Erythroblast (primary cell): ENCODE measurements at places on chromosomes 4 and X.

- DNase-seq = no peak
These were observed 37.5 kb downstream of the BEX3 start for GRCh38 chrX:103413705-103414387.

DNA sequence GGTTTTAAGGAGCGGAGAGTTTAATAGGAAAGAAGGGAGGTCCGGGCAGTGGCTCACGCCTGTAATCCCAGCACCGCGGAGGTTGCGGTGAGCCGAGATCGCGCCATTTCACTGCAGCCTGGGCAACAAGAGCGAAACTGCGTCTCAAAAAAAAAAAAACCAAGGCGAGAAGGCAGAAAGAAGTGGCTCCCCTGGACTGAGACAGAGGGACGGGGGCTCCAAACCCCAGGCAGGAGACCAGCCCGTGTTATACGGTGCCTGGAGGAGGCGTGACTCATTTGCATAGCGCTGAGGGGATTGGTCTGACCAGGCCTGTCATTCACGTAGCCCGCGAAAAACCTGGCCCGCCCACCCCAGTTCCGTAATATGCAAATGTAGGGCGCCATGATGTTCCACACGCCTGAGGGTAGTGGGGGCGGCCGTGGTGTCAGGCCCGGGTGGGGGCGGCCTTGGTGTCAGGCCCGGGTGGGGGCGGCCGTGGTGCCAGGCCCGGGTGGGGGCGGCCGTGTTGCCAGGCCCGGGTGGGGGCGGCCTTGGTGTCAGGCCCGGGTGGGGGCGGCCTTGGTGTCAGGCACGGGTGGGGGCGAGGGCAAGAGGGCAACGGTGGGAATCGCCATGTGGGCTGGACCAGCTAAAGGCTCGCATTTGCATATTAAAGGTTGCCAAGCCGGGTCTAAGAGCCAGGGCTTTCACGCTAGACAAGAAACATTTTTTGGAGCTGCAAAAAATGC is 2.1 kb downstream of the PLCXD1 start:
- DNase-seq = no peak

- no peak for DNase-seq
These were observed 562.3 kb upstream of the NDST4 start for GRCh38 chr4:115675719-115676118.

DNA sequence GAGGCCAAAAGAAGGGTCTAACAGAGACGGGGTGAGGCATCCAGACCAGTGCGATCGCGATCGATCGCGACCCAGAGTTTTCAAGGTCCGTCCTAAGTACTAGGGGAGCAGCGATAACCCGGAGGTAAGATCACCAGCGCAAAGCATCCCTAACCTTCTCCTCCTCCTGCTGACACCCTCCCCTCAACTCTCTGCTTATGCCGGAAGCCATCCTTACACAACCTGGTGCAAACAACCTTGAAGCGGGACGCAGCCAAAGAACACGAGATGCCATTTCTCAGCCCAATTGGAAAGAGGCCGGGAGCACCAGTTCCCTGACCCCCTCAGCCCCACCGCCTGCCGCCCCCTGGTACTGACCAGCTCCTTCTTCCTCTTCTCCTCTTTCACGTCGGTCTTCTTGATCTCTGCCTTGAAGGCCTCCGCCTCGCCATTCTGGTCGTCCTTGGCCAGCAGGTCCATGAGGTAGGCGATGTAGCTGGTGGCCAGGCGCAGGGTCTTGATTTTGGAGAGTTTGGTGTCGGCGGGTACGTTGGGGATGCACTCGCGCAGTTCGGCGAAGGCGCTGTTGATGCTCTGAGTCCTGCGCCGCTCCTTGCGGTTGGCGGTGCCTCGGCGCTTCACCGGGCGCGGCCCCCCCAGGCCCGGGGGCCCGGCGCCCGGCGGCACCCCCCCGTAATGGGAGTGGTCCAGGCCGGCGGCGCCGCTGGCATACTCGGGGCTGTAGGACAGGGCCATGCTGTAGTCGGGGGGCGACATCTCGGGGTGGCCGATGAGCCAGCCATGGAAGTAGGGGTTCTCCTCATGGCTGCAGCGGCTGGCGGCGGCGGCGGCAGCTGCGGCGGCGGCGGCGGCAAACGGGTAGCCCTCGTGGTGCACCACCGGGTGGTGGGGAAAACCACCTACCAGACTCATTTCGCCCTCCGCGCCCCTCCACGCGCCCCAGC is 1.4 kb downstream of the HAND2 start:
- DNase-seq = no peak

GRCh38 chr4:107997794-107998193 is 8.1 kb downstream of the HADH start:
- no peak for DNase-seq

DNA sequence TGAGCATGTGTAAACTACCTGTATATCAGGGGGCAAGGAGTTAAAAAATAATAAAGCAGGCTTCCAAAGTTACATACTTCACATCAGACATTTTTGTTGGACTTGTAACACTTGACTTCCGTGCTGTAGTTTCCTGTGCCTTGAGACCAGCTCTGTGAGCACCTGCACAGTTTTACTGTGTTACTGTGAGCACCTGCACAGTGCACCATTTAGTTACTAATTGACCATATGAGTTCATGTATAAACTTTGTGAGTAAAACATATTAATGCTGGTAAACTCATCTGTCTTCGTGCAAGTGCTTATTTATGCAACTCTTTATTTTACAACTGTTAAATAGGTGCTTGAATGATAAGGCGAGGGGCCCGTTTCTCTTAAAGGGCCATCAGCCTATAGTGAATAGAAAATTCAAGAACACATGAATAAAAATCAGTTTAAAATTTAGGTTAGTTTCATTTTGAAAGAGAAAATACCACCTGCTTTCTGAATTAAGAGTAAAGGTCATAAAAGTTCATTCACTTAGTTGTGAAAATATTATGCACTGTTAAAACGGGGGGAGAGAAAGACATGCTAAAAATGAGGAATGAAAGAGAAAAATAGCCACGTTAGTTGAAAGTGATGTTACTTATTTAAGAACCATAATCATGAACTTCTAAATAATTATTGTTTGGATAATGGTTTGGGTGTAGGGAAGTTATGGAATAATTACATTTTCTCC is 42.4 kb downstream of the USP9X start:
- DNase-seq = no peak

DNA sequence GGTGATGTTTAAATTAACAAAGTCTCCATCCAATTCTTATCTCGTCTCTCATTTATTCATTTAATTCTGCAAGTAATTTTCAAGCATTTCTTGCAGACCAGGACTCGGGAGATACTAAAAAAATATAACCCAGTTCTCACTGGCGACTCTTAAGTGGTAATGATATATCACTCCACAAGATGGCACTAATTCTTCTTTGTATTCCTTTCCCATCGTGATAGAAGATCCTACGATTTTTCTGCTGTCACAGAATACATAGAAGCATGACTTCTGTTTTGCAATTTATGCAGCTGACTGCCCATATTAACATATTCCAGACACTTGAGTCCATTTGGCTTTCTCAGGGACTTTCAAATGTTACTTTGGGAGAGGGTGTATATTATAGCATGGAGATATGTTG is 64.0 kb upstream of the FGF13 start:
- DNase-seq = peak; percentile 11

DNA sequence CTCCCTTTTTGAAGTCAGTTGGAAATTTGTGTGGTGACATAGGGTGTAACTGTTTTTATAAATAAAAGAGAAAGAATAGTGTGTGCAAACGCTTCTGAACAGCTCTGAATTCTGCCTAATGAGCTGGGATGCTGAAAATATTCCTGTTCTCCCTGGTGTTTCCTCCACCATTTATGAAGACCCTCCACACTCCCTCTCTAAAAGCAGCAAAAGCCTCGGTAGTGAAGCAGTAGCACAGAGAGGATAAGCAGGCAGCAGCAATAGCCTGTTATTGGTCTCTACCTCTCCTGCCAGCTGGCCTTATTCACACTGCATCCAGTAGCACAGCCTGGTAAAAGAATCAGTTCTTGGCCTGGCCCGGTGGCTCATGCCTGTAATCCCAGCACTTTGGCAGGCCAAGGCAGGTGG is 406.1 kb downstream of the IQCM start:
- no peak for DNase-seq

GRCh38 chr4:10664408-10664807 is 20.2 kb downstream of the CLNK start:
- DNase-seq = no peak

DNA sequence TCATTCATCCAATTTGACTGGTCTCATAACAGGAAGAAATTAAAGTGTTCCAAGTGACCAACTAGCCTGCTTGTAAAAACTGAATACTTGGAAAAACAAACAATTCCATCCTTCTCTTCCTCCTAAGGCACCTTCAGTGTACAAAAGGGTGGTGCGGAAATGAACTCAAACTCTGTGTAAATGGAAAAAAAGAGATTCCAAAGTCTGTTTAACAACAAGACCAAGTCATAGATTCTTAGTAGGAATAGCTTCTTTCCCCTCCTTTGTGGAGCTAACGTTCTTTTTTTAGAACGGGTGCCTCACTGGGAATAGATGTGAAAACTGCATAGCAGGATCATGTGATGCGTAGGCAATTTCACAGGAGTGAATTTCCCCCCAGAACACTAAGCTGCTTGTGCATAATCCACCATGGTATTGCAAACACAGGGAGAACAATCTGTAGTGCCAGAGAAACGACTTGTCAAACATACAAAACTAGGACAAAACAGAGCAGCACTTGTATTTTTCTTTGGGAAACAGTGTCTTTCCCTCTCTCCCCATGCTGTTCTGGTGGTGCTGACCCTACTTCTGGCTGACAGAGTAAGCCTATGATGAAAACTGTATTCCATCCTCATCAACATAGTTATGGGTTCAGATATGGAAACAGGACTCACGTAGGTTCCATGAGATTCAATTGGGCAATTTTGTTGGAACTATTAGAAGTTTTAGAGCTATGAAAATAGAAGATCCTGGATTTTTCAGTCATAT is 13.2 kb upstream of the SOD3 start:
- no peak for DNase-seq

- no peak for DNase-seq
These were observed 42.1 kb downstream of the TRIM61 start for GRCh38 chr4:164935363-164935762.

DNA sequence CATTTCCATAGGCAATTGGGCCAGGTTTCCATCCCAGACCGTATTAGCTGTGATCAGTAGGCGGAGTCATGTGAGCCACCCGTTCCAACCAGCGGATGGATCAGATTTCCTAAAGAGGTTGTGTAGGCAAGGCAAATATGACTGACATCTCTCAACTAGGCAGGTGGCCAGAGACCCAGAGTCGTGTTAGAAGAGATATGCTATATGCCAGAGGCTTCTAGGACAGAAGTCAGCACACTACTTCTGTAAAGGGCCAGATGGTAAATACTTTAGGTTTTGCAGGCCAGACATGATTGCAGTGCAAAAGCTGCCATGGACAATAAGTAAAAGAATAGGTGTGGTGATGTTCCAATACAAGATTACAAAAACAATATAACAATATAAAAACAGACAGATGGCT is 788.4 kb downstream of the RPA4 start:
- no peak for DNase-seq

DNA sequence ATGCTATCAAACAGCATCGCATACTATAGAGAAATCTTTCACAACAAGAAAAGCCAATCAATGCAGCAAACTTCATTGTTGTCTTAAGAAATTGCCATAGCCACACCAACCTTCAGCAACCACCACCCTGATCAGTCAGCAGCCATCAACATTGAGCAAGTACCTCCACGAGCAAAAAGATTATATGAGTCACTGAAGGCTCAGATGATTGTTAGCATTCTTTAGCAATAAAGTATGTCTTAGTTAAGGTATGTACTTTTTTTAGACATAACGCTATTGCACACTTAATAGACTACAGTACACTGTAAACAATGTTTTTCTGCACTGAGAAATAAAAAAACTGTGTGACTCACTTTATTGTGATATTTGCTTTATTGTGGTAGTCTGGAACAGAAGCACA is 37.8 kb upstream of the FUNDC1 start:
- no peak for DNase-seq

GRCh38 chrX:150863191-150863590 is 35.3 kb downstream of the CD99L2 start:
- DNase-seq = no peak

DNA sequence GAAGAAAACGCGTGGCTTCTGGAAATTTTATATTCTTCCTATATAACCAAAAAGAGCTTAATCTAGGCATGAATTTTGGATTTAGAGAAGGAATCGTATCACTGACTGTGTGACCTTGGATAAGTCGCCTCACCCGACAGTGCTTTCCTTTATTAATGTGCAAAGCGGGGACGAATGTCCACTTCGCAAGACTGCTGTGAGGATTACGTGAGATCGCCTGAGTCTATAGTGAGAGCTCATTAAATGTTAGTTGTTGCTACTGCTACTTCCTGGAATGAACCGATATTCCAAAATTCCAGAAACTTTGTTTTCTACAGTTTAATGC is 448 bp upstream of the TBC1D8B start:
- DNase-seq = peak; percentile 28
